GM04503 (cell line): ENCODE measurements at places on chromosomes 7 and 10.

DNA sequence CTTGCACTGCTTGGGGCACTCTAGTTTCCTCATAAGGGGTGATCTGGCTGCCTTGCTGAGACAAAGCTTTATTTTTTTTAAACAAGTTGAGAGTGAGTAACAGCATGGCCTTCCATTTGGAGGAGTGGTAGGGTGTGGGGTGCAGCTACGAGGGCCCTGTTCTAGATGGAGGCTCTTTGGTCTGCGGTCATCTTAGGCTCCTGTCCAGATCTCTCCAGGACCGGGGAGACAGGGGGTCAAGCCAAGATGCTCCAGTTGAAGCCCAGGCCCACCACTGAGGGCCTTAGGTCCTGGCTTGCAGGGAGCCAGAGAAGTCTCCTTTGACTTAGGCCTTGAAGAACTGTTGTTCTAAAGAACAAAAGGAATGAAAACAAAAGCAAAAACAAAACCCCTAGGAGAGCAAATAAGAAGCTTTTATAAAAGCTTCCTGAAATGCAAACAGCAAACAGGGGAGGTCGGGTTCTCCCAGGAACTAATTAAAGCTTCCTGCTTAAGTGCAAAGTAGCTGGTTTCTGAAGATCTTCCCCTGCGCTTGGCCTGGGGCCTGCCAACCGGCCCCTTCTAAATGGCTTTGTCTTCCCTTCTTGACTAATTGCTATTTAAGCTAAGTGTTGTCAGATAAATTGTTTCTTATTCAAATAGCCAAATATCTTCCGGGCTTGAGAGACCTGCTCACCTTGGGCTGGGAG lies 259.2 kb downstream of the GLRX3 start:
- DNase-seq = no peak

DNA sequence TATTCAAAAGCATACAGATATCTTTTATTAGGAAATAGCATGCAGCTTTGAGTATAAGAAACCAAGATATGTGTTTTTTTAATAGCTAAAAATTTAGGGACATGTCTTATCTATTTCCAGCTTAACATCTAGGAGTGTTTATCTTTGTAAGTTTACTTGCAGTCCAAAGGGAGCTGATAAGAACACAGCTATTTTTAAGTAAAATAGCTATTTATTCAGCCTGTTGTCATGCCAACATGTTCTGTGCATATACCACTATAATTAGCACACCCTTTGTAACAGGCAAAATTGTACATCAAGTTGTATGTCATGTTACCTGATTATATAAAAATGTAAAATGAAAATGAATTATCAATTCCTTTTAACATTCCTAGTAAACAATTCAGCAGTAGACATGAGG lies 29.6 kb downstream of the FAM133B start:
- DNase-seq = no peak

DNA sequence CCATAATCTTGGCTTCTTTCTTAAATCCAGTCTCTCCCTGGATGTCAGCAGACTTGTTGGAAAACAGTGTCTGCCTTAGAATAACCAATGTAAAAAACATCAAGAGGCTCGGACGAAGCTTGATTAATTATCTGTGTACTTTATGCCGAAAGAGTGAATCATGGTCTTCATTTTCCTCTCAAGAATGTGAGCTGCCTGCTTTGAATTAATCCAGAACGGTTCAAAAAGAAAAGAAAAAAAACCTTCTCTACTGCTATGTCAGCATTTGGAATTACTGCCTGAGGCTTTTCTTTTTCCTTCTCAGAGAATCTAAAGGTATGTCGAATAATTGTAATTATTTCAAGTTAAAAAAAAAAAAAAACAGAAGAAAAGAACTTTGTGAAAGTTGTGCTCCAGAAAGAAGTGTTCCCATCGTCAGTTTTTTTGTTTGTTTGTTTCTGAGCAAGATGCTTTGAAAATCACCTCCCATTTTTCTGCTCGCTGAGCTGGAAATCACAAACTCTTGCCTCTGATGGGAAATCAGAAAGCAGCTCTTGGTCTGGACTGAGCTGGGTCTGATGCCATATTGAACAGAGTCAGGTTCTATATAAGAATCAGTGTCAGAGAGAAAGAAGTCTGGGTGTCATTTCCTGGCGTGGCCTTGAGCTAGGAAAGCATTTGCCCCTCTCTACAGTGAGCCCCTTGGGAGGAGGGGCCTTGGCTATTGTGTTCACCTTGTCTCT lies 20.2 kb downstream of the PLPP4 start:
- peak; percentile 58 for DNase-seq

DNA sequence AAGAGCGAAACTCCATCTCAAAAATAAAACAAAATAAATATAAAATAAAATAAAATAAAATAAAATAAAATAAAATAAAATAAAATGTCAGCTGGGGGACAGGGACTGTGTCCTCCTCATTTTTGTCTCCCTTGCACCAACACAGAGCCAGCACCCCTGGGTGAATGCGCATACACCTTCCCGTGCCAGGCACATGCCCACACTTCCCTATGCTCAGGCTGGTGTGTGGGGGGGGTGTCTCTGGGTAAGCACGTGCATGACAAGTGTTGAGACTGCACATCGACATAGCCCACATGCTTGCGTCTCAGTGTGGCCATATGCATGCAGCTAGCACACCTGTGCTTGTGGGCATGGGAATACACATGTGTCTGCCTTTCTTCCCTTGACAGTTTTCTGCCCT lies 24.7 kb upstream of the TLX1 start:
- DNase-seq = no peak

DNA sequence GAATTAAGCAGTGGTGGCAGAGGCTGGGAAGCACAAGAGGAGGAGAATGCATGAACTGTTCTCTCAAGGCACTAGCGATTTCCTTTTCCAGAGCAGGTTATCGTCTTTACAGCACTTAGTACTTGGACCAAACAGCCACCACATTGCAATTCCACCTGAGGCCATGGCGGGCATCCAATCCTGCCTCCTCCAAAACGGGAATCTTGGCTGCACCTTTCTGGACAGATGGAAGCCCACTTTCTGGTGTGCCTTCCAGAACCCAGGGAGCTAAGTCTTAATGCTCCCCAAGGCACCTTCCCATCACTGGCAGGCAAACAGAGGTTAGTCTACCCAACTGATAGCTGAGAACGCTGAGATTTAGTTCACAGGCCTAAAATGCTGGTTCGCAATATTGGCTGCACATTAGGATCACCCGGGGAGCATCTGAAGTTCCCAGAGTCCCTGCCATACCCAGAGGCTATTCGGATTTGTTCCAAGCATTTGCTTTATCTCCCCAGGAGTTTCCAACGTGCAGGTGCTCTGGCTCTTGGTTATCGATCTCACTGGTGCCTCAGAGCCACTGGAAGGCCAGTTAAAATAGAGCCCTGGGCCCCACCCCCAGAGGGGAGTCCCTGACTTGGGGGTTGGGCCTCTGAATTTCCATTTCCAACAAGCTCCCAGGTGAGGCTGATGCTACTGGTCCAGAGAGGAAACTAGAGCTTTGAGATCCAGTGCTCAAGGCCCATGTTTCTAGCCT lies 62.2 kb downstream of the KCNMA1 start:
- DNase-seq = no peak

DNA sequence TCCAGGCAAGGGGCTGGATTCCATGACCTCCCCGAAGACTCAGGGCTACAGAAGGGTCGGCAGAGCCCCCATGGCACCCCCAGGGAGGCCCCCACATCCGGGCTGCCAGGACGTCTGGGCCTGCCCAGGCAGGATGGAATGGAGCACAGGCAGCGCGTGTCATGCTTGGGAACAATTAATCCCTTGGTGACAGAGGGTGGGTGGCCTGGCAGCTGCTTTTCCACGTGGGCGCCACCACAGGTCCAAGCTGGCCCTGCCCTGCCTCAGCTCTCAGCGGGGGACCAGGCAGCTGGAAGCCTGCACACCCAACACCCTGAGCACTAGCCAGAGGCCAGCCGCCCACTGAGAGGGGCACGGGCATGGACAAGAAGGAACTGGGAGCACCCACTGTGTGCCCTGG lies 11.4 kb downstream of the ELN start:
- no peak for DNase-seq

DNA sequence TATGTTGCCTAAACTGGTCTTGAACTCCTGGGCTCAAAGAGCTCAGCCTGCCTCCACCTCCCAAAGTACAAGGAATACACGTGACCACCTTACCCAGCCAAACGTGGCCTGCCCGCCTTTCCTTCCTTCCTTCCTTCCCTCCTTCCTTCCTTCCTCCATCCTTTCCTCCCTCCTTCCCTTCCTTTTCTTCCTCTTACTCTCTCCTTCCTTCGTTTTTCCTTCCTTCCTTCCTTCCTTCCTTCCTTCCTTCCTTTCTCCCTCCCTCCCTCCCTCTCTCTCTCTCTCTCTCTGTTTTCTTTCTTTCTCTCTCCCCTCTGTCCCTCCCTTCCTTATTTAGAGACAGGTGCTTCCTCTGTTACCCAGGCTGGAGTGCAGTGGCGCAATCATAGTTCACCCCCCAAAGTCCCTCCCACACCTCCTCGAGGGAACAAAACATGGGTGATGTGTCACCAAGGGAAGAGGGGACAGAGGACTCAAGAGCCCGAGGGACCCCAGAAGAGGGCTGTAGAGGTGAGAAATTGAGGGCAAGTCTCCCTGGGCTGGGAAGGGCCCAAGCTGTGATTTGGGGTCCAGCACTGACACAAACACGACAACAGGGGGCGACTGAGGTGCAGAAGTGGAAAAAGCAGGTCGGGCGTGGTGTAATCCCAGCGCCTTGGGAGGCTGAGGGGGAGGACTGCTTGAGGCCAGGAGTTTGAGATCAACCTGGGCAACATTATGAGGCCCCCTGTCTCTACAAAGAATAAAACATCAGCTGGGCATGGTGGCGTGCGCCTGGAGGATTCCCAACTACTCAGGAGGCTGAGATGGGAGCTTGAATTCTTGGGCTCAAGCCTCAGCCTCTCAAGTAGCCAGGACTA lies 28.1 kb downstream of the EPHB4 start:
- DNase-seq = no peak

DNA sequence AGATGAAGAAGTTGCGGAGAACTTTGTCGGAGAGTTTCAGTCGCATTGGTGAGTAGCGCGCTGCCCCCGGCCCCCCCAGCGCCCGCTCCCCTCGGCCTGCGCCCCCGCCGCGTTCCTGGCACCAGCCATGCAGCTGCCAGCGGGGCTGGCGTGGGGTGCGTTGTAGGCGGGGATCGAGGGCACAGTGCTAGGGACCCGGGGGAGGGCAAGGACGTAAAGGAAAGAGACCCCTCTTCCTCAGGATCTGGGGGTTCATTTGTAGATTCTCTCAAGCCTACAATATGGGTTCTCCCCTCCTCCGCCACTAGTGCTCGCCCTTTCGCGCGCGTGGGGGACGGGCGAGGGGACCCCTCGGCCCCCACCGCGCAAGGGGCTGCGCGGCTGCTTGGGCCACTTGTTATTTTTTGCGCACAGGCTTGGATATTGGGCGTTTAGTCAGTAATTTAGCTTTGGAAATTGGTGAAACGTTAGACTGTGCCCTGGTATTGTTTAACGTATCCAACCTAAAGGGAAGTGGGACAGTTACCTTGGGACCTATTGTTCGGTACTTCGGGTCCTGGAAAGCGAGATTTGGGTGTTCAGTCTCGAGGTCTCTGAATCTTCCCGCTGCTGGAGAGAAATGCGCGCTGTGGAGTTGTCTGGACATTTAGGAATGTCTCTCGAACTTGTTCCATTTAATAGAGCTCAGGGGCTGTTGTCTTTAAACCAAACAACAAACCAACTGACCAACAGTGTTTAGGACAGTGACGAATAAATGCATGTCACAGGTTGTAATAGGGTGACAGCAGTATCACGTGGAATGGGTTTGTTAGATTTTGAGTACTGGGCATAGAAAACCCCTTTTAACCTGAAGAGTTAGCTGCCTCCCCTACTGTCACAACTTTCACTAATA lies 796 bp downstream of the CDK14 start:
- DNase-seq = no peak

- no peak for DNase-seq
These were observed 53.2 kb downstream of the GAD2 start for GRCh38 chr10:26269754-26270153.

DNA sequence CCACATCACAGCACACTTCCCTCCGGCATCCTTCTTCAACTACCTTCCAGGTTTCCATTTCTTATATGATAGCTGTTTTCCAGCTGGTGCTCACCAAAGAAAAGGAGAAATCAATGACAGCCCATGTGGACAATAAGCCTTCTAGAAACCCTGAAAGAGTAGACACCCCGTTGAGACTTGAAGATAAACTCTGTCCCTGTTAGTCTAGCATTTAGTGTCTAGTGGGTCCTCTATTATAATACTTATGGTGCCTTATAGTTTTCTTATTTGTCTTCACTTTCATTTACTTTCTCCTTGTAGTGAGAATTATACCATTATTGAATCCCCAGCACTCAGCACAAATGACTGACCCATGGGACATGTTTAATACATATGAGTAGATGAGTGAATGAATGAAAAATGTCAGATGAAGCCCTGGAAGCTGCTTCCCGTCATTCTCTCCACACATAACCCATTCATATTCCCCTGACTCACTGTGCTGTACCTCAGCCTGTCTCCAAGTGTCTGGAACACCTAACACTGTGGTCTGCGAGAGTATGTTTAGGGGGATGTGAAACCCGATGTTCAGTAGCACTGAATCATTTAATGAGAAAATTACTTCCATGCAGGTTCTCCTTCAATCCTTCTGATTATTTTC lies 377.6 kb downstream of the GPR158 start:
- DNase-seq = no peak

DNA sequence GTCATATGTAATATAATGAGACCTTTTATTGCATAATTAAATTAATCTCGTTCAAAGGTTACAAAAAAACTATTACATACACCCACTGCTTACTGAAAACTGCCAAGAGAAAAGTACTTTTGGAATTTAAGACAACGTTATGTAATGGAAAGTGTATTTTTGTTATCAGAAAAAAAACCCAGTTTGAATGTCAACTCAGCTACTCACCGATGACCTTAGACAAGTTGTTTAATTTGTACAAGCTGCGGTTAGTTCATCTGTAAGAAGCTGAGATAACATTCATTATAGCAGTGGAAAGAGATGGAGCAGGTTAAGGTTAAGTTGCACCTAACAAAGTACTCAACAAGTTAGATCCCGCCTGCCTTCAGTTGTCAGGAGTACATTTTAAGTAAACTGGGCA lies 1.1 kb downstream of the PSMA2 start:
- DNase-seq = no peak

GRCh38 chr10:35712486-35712885 lies 70.4 kb upstream of the FZD8 start:
- no peak for DNase-seq

- DNase-seq = no peak
These were observed 627.9 kb downstream of the SORCS3 start for GRCh38 chr10:105268961-105269360.

DNA sequence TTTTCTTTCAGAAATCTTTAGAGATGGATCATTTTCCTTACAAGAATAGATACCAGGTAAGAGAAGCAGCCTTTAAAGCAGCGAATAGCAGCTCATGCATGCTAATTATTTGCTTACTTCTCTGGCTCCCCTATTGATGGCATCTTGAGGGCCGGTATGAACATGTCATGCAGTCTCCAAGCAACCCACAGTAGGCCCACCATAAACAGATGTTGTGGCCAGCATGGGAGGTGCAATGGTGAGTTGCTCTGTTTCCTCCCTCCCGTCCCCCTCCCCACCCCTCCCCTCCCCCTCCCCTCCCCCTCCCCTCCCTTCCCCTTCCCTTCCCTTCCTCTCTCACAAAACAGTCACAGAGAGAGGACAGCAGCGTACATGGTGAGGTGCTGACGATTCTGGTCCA lies 9.7 kb upstream of the ZNF273 start:
- no peak for DNase-seq

GRCh38 chr7:41142904-41143473 lies 559.9 kb downstream of the INHBA start:
- peak; percentile 24 for DNase-seq
